ENCODE measurements at places on chromosomes 13 and 19.

DNA sequence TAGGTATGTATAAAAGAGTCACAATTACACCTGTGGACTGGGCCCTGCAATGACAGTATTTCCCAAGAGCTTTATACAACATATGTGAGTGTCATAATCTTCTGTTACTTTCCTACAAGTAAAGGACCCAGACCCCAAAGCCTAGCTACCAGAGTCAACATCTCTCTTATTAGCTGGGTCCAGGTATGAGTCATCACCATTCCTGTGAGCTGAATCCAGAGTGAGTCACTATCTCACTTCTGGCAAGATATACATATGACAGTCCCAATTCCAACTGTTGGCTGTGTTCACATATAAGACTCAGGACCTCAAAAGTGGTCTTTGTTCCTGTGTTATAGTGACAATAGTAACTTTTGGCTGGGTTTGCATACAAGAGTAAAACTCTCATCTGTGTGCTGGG is 46.7 kb downstream of the ZNF729 start:
- no peak for DNase-seq

GRCh38 chr19:29918891-29919290 is 23.1 kb upstream of the URI1 start:
- no peak for DNase-seq

DNA sequence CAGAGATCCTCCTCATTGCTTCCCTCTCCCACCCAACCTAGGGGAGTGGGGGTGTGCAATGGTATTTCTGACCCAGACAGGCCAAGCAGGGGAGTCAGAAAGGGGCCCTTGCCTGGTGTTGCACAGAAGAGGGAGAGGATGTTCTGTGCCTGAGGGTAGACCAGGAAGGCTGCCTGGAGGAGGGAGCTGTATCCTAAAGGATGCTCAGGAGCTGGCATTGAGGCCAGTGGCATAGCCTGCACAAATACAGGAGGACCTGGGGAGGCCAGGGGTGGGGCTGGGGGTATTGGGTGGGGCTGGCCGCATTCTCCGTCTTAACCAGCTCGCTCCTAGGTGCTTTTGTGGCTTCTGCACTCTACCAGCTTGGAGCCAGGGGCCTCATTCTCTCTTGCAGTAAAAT is 4.4 kb downstream of the RNF225 start:
- DNase-seq, result no peak

DNA sequence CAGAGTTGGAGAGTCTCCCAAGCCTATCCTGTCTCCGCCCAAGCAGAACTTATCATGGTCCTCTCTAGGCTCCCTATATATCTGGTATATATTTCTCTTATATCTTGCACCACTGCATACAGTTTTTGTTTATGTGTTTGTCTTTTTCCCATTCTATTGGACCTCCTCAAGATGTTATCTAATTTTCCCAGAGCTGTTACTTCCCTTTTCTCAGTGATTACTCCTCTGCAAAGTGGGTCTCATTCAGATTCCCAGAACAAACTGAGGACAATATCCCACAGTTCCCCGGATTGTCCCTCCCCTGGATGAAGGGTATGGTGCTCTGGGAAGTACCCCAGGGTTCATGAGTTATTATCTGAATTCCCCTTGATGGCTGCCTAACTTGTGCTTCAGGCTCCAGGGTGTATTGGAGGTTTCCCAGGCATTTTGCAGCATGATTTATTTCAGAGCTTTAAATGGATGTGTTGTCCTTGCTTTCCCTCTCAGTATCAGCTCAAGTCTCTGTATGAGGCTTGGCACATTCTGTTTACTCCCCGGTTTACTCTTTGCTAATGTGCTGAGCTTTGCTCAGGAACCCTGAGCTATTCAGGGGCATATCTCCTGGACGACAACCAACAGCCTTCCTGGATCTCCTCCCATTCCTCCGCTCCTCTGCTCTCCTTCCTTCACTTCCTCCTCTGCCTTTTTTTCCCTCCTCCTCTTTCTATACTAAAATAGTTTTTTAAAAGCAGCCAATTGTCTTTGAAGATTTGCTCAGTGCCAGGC is 329.3 kb downstream of the SPRY2 start:
- DNase-seq, result no peak

GRCh38 chr13:37919329-37919880 is 49.8 kb upstream of the TRPC4 start:
- DNase-seq, result no peak

- peak; percentile 58 for DNase-seq
These were observed 28.3 kb downstream of the PIP5K1C start for GRCh38 chr19:3671680-3672574.

- no peak for DNase-seq
These were observed 9.5 kb downstream of the PPP5C start for GRCh38 chr19:46356149-46357055.

Data from activated naive CD4-positive, alpha-beta T cell treated with anti-CD3 and anti-CD28 coated beads for 36 hours (primary cell).